Activated T-helper 2 cell treated with anti-CD3 and anti-CD28 coated beads, Interferon-gamma antibody, Interleukin-2, Interleukin-4, amounts not matched to agents 10 μg/mL and 5 μg/mL and 100 μg/mL, durations not matched to agents 14 hours and 24 hours and 36 hours (primary cell): ENCODE measurements at places on chromosomes 11 and 22. TPM values are rescaled to one million over a fixed set of nuclear protein-coding genes. Genes with fewer than 3 reads are reported as not detected.

GRCh38 chr22:30872285-30873041 lies 96.1 kb downstream of the MORC2 start:
- peaks cover 2% of the 10 kb centered on the region for H3K4me1 ChIP-seq
- DNase-seq, result no peak
- no peaks in the 10 kb centered on the region for H3K36me3 ChIP-seq
- no peak overlapping the region for H3K4me3 ChIP-seq

DNA sequence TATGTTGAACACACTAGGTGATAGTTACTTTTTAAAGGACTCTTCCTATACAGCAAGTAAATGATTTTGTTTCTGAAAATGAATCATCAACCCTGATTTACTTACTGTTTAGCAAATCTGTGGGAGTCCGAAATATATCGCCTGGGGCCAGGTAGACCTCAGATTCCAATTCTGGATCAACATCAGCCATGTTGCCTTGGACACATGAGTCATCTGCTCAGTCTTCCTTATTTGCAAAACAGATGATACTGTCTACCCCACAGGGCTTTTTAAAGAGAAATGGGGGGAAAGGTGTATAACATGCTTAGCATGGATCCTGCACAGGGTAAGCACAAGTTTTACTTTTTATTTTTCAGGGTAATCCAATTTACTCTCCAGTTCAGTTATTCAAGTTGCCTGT lies 324.2 kb downstream of the TENM4 start:
- H3K27ac ChIP-seq, result no peak overlapping the region
- no peaks in the 10 kb centered on the region for H3K36me3 ChIP-seq
- no peaks in the 10 kb centered on the region for H3K4me1 ChIP-seq
- DNase-seq, result no peak
- no peak overlapping the region for H3K4me3 ChIP-seq

- peaks cover 53% of the 10 kb centered on the region for H3K4me1 ChIP-seq
- peaks cover 27% of the 10 kb centered on the region for H3K36me3 ChIP-seq
- peak overlapping the region; percentile 99 for H3K27ac ChIP-seq
These were observed 493 bp upstream of the CYTH4 start for GRCh38 chr22:37281646-37282384.

DNA sequence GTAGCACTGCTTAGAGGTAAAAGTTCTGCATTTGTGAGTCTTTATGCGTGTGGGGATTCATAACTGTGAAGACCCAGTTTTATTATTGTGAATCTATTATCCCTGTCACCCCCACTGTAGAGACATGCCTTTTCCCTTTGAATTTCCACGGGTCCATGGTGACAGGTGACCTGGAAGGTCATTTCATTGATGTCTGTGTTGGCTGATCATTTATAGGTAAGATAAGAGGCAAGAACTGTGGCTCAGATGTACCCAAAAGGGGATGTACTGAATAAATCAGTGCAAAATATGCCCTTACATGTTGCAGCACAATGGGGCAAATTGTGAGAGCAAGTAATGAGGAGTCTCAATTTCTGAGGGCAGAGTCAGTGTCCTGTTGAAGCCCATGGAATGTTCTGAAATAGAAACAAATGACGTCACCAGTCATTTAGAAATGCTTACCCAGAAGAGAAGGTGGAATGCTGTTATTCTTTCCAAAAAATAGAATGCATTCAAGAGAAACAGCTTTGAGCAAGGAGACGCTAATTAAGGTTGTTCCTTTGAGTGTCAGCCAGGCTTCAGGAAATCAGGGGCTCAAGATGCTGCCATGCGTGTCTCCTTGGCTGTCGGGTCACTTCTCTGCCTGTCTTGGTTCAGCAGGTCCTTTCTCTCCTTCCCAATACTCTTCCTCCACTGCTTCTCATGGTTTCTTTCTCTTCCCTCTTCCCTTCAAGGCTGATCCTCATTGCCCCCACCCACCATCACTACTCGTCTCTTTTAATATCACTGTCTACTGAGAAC lies 118.7 kb upstream of the E2F8 start:
- no peaks in the 10 kb centered on the region for H3K36me3 ChIP-seq
- peaks cover 16% of the 10 kb centered on the region for H3K27me3 ChIP-seq
- H3K4me1 ChIP-seq, result no peaks in the 10 kb centered on the region

DNA sequence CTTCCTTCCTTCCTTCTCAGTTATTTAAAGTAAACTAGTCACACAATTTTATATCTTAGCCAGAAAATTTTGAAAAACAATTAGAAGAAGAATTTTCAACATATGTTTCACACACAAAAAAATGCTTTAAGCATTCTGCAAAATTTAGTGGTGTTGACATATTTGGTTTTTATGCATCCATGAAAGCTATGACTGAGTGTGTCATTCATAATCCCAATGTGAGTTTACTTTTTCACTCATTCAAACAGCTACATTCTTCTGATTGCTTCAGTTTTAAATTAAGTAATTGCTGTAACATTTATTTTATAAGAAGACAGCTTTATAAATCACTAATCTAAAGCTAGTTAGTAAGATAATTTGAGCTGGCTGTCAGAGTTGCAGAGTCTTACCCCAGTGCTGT lies 453.5 kb downstream of the LRRC4C start:
- DNase-seq, result no peak
- no peaks in the 10 kb centered on the region for H3K27me3 ChIP-seq
- H3K36me3 ChIP-seq, result no peaks in the 10 kb centered on the region
- H3K27ac ChIP-seq, result no peak overlapping the region

Gene OR4D5
- not detected in 2 replicates for total RNA-seq

GRCh38 chr11:126497581-126498122 lies 142.2 kb downstream of the ST3GAL4 start:
- peaks cover 9% of the 10 kb centered on the region for H3K27me3 ChIP-seq
- H3K36me3 ChIP-seq, result no peaks in the 10 kb centered on the region
- H3K4me1 ChIP-seq, result no peaks in the 10 kb centered on the region
- no peak overlapping the region for H3K27ac ChIP-seq
- DNase-seq, result no peak
- no peak overlapping the region for H3K4me3 ChIP-seq

Gene CHADL
- total RNA-seq, result 0.11 and 0.62 TPM in 2 replicates

DNA sequence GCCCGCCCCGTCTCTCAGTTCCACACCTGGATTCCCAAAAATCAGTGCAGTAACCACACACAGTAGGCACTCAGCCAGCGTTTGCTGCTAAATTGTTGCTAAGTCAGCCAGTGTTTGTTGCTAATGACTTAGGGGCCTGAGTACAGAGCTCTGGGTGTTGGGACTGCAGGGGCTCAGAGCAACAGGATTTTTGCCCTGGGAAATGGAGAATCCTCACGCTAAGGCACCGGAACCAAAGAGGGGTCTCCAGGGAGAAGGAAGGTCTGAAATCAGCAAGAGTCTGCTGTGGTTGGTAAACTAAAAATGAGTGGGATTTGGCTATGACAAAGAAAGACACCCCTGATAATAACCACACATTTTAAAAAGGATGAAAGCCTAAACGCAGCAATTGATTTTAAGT lies 22.7 kb upstream of the ALX4 start:
- no peak for DNase-seq
- no peak overlapping the region for H3K27ac ChIP-seq
- no peak overlapping the region for H3K4me3 ChIP-seq
- peaks cover 57% of the 10 kb centered on the region for H3K27me3 ChIP-seq
- no peaks in the 10 kb centered on the region for H3K4me1 ChIP-seq
- no peaks in the 10 kb centered on the region for H3K36me3 ChIP-seq

- no peak overlapping the region for H3K27ac ChIP-seq
- no peak overlapping the region for H3K4me3 ChIP-seq
- H3K36me3 ChIP-seq, result no peaks in the 10 kb centered on the region
- H3K27me3 ChIP-seq, result peaks cover 7% of the 10 kb centered on the region
- no peak for DNase-seq
These were observed 202.5 kb downstream of the SBF2 start for GRCh38 chr11:10091314-10092045.

- no peaks in the 10 kb centered on the region for H3K27me3 ChIP-seq
- H3K27ac ChIP-seq, result no peak overlapping the region
These were observed 74.7 kb upstream of the B3GAT1 start for GRCh38 chr11:134486704-134487103.

- H3K27me3 ChIP-seq, result no peaks in the 10 kb centered on the region
- peaks cover 22% of the 10 kb centered on the region for H3K4me1 ChIP-seq
- no peak for DNase-seq
- no peak overlapping the region for H3K4me3 ChIP-seq
These were observed 25.3 kb downstream of the PRCP start for GRCh38 chr11:82874646-82875523.

Gene ACR
- not detected in 2 replicates for total RNA-seq
